ENCODE measurements at places on chromosomes 5 and 9.

DNA sequence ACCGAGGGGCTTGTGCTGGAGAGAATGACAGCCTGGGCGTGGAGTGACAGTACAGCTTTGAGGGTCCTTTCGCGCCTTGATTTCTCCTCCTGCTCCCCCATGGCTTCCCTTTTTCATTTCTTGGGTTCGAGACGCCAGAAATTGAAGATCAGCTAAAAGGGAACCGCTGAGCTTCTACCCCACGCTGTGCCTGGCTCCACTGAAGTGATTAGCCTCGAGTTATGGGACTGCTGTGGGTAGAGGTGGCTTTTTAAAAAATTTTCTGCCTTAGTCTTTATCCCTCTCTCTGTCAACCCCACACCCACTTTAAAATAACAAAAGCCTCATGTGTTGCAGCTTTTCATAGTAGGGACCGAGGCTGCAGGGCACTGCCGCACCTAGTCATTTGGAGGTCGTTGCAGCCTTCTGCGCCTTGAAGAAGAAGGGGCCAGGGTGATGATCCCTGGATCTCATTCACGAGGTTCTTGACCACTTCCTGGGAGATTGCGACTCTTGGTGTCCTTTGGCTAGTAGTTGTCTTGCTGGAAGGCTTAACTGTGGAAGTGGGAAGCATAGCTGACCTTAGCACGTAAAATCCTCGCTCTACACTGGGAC, 603 bp downstream of the PPIP5K2 start:
- no peak for DNase-seq

DNA sequence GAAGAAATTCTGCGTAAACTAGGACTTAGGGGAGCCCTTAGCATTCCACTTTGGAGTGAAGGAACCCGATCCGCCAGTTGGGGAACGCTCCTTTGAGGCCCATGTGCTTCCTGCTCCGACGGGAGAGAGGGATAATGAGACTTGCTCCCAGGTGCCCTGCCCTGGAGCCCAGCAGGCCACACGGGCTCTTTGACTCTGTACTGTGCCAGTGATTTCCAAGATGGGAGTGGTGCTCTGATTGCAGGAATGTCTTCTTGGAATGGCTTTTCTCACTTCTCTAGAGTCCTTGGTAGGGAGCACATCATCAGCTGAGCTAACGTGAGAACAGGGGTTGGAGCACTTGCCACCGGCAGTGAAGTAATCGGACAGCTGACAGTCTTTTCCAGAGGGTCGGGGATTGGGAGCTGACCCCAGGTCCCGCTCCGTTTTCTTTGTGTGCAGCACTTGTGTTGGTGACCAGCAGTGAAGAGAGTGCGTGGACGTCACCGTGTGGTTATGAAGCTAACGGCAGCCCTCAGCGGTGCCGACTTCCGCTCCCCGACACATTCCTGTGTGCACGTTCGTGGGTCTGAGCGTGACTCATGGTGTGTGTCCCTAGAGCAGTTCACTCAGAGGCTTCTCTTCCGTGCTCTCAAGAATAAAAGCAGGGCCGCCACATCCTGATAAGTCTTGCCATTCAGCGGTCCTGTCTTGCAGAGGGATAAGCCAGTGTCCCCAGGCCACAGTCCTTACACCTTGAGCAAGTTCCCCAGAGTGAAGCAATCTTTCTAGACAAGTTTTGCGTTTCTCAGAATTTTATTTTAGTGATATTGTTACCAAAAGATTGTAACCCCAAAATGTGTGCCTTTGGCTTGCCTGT, 25.6 kb downstream of the ABL1 start:
- no peak for DNase-seq

DNA sequence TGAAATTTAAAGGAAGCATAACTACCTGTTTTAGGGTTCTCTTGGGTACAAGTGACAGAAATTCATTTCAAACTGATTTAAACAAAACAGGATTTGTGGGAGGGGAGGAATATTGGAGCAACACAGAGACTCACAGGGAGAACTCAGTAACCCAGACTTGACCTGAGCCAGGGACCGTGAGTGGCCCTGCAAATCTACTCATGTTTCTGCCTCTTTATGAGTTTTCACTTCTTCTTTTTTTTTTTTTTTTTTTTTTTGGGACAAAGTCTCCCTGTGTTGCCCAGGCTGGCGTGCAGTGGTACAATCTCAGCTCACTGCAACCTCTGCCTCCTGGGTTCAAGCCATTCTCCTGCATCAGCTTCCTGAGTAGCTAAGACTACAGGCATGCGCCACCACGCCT, 405.6 kb upstream of the ZNF608 start:
- DNase-seq = no peak

- no peak for DNase-seq
Measured at GRCh38 chr5:36363101-36363500, 61.4 kb upstream of the RANBP3L start.

GRCh38 chr5:168948746-168949145, 352.2 kb downstream of the SLIT3 start:
- no peak for DNase-seq

- no peak for DNase-seq
Measured at GRCh38 chr5:587403-587802, 24.7 kb upstream of the CEP72 start.

DNA sequence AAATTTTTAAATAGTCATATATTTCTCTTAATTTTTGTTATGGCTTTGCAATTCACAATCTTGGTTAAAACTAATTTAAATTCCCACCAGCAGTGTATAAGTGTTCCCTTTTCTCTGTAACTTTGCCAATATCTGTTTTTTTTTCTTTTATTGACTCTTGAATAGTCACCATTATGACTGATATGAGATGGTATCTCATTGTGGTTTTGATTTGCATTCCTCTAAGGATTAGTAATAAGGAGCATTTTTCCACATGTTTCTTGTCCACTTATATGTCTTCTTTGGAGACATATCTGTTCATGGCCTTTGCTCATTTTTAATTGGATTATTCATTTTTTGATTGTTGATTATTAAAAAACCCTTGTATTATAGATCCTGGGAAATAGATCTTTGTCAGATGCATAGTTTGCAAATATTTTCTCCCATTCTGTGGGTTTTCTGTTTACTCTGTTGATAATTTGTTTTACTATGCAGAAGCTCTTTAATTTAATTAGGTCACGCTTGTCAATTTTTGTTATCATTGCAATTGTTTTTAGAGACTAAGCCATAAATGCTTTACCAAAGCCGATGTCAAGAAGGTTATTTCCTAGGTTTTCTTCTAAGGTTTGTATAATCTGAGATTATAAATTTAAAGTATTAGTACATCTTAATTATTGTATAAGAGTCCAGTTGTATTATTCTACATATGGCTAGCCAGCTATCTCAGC, 610.9 kb downstream of the CHSY3 start:
- no peak for DNase-seq

DNA sequence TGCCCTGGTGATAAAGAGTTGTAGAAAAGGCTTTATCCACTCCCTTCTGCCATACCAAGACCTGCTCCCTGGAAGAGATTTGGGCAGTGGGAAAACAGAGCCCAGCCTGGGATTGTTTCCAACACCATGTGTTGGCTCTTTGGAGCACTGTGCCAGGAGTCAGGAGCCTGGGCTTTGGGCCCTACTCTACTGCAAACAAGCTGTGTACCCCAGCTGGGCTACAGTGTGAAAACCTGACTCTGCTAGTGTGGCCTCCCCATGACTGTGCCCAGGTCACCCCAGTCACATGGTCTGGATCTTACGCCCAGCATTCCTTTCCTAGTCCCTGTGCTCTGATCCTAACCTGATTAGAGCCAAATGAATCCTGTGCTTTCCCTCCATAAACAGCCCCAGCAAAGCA, 39.3 kb upstream of the SHB start:
- no peak for DNase-seq

- no peak for DNase-seq
Measured at GRCh38 chr9:135906291-135907005, 898 bp downstream of the CAMSAP1 start.

GRCh38 chr5:28750251-28750650, 1711.9 kb upstream of the CDH9 start:
- no peak for DNase-seq

Measured in NCI-H2029 treated with DMSO at 0.1 percent for 48 hours (cell line).